Germinal center (tissue), 1 donor: ENCODE measurements at places on chromosomes 16 and 17.

DNA sequence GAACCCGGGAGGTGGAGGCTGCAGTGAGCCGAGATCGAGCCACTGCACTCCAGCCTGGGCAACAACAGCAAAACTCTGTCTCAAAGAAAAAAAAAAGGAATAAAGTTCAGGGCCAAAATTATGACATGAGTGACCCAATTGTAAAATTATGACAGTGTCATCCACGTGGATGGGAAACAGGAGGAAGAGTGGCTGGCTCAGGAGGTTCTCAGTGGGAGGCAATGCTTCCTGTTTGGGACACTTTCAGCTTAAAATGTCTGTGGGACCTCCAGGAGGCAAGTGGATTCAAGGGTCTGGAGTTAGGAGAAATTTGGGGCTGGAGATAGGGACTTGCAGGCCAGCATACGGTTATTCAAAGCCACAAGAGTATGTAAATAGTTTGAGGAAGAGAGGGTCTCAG, 8.0 kb upstream of the STX4 start:
- DNase-seq = no peak

DNA sequence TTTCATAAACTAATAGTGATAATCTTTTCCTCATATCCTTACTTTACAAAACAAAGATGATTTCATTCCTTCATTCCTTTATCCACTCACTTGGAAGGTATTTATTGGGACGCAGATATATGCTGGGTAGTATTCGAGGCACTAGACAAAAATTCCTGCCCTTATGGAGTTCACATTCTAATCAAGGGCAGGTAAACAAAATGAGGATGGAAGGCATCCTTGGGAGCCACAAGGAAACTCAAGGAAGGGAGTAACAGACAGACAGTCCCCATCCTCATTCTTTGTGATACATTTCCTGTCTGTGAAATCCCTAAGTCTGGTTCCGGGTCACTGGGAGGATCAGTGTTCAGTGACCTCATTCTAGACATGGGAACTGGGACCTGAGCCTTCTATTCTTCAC, 45.2 kb downstream of the SLC6A2 start:
- no peak for DNase-seq

GRCh38 chr17:7307686-7308624, 527 bp downstream of the EIF5A start:
- peak; percentile 36 for DNase-seq

DNA sequence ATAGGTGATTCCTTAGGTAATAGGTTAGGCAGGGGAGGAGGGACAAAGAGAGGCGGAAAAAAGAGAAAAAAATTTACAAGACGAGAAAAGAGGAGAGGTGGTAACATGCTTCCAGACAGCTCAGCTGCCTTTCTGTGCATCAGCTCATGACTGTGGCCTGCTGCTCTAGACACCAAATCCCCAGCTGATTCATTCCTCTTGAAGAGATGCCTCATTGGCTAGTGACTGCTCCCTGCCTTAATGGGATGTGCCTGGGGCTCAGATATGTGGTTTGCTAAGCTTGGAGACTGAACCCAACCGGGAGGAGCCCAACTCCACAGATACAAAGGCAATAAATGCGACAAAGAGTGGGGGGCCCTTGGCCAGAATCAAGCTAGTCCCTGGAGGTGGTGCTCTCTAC, 105.9 kb upstream of the FAM20A start:
- no peak for DNase-seq

DNA sequence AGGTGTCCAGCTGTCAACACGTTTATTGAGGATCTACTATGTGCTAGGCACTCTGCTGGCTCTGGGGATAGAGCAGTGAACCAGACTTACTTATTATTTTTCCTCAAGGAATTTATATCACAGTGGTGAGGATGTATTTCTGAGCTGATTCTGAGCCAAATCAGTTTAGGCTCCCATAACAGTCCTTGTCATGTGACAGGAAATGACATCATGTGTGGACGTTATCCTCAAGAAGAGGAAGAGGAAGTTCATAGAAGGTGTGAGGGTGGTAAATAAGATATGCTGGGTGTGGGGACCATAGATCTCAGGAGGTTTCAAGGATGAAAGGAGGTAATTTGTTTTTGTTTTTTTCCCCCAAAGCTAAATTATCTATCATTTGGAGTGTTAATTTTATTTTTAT, 873.5 kb upstream of the EEF2KMT start:
- DNase-seq = no peak

GRCh38 chr16:57165938-57166337, 19.9 kb downstream of the PSME3IP1 start:
- DNase-seq = no peak

DNA sequence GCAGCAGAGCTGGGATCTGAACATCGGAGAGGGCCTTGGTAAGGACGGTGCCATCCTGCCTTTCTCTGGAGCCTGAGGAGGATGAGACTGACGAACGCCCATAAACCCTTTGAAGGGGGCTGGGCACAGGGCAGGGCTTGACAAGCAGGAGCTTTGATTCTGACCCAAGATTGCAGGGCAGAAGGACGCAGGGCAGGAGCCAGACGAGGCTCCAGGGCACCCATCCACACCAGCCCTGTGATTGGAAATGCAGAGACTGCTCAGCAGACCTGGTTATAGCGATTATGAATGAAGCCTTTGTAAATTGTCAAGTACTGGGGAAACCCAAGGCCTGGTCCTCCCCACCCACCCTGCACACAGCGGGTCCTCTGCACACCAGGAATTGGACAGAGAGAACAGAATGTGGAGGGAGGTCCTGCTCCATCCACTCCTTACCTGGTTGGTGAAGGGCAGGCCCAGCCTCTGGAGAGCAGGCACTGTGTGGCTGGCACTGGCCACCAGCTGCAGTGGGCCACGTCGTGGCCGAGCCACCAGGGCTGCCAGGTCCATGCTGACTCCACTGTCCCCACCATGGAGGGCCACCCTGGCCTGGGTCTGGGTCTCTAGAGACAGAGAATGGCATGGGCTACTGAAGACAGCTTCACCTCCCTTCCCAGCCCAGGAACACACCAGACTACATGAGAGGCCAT, 68.8 kb downstream of the RMI2 start:
- DNase-seq = no peak

- no peak for DNase-seq
These were observed 24.4 kb upstream of the ST6GALNAC1 start for GRCh38 chr17:76667786-76668453.

GRCh38 chr16:23359092-23359760, 57.1 kb downstream of the SCNN1B start:
- no peak for DNase-seq

DNA sequence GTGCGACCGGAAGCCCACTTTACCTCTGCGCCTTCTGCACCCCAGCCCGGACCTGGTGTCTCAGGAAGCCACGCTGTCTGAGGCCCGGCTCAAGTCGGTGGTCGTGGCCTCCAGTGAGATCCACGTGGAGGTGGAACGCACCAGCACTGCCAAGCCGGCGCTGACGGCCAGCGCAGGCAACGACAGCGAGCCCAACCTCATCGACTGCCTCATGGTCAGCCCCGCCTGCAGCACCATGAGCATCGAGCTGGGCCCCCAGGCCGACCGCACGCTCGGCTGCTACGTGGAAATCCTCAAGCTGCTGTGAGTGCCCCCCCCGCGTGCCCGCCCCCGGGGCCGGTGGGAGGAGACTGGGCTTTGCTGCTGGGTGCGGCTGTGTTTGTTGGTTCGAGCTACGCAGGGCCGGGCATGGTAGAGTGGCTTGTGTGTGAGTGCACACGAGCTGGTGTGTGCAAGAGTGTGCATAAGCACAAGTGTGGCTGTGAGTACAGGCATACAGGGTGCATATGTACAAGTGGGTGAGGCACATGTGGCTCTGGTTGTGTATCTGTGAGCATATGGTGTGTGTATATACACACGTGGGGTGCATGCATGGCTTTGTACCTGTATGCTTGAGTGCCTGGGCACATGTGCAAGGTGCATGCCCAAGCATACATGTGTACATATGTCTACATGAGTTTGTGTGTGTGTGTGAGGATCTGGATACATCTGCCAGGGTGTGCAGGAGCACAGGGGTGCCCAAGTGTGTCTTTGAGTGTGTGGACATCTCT, 100.6 kb upstream of the PLCG2 start:
- DNase-seq = no peak

DNA sequence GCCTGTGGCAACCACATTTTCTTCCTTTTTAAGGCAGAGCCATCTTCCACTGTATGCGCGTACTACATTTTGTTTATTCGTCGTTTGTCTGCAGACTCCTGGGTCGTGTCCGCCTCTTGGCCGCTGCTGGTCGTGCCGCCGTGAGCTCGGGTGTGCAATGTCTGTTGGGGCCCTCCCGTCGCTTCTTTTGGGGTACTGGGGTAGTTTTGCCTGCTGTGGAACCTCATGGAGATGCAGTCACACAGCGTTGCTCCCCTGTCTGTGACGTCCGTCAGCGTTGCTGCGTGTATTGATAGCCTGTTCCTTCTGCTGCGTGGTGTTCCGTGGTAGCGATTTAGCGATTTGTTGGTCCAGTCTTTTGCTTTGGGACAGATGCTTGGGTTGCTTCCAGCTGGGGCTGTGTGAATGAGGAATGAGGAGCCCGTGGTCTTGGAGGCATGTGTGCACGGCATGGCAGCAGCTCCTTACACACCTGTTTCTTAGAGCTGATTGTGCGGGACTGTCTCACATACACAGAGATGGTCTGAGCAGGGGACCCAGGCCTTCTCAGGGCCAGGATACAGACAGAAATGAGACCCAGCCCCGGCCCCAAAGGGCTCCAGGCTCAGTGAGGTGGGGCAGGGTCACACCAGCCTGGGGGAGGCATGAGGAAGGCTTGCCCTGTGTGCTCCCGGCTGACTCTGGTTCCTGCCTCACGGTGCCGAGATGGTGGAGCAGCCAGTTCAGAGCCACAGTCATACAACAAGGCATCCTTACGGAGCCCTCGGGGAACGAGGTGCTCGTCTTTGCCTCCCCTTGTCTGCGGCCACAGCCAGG, 78.4 kb upstream of the GSE1 start:
- no peak for DNase-seq

- no peak for DNase-seq
These were observed 14.0 kb upstream of the ALDOA start for GRCh38 chr16:30051518-30051917.

- no peak for DNase-seq
These were observed 639.3 kb downstream of the KCNJ2 start for GRCh38 chr17:70808596-70808995.

DNA sequence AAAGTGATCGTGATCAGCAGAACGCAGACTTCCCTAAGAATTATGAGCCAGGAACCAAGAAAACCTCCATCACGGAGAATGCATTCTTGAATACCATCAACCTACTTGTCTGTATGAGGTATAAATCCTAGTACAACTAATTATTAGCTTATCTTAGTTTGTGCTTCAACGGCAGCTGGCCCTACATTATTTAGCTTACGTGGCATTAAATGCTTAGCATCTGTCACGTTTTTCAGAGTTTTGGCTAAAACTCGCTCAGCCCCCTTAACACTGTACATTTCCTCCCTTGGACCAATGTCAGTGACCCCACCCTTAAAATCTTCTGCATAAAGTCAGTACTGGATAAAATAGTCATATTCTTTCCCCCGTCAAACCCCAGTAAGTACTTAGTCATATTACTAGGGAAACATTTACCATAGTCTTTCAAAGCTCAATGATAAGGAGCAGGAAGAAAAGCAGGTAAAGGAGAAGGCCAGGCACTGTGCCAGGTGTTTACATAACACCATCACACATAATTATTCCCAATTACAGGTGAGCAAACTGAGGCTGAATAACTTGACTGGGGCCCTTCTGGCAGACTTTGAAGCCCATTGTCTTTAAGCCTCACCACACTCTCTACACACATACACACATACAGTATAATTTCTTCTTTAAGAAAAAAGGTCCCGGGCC, 16.6 kb upstream of the TXNDC11 start:
- no peak for DNase-seq

- DNase-seq = no peak
These were observed 25.3 kb upstream of the PHAF1 start for GRCh38 chr16:67084345-67085028.

- no peak for DNase-seq
These were observed 242.0 kb upstream of the RBFOX1 start for GRCh38 chr16:7090628-7091115.

DNA sequence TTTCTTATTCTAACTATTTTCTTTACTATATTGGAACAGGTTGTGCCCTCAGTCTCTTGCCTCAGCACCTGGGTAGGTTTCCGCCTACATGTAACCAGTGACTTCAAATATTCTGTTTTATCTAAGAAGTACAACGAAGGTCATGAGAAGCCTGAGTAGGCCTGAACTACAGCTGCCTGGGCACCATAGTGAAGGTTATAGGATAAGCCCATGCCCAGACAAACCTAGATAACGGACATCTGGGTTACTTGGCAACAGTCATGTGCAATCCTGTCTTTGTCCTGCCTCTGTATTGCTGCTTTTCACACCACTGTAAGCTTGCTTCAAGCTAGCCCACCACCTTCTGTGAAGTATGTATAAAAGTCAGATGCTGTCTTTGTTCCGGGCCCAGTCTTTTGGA, 25.4 kb upstream of the ARL4D start:
- no peak for DNase-seq

DNA sequence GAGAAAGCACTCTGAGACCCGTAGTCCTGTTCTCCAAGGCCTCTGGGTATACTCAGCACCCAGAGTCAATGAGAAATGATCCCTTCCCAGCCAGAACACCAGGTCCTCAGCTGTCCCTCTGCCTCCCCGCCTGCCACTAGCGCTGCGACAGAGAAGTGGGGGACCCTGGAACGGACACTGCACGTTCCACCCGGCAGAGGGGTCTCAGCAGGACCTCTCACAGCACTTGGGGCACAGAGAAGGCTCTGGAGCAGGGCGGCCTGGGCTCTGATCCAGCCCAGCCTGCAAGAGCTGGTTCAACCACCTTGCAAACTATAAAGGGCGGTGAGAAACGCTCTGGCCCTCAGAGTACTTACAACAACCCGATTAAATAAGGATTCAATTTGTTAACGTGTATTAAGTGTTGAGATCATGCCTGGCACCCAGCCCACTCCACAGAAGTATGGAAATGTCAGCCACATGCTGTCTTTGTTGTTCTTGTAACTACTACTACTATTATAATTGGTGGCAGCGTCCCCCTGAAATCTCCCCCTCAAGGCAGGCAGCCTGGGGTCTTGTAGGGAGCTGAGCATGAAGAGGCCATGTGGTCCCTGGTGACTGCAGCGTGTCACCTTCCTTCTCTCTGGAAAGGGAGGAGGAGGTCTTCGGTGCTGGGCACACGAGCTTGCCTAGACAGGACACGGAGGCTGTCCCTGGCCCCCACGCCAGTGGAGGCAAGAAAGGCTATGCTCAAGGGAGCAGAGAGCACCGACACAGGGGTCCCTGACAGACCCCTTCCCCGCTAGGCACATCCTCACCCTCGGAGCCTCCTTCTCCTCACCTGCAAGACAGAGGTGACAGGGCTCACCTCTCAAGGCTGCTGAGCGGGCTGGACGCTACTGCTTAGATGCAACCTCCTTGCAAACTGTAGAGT, 2.4 kb downstream of the OSGIN1 start:
- DNase-seq = no peak

DNA sequence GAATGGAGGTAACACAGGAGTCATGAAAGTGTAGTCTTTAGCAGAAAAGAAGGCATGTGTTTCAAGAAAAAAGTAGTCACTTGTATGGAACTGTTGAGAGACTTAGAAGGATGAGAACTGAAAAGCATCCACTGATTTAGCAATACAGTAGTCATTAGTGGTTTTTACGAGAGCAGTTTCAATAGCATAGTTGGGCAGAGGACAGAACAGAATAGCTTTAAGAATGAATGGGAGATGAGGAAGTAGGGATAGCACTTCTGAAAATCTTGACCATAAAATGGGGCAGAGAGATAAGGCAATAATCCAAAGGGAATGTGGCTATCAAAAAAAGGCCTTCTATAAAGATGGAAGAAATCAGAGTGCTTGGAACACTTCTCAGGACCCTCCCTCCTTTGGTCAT, 64.8 kb upstream of the C17orf78 start:
- no peak for DNase-seq

- no peak for DNase-seq
These were observed 11.2 kb upstream of the DNAH17 start for GRCh38 chr17:78588258-78589030.
